ENCODE measurements at places on chromosomes 5 and 9. TPM values are rescaled to one million over a fixed set of nuclear protein-coding genes. Genes with fewer than 3 reads are reported as not detected.

- peak; percentile 20 for DNase-seq
Measured at GRCh38 chr9:95584176-95584575, 67.4 kb upstream of the PTCH1 start.

DNA sequence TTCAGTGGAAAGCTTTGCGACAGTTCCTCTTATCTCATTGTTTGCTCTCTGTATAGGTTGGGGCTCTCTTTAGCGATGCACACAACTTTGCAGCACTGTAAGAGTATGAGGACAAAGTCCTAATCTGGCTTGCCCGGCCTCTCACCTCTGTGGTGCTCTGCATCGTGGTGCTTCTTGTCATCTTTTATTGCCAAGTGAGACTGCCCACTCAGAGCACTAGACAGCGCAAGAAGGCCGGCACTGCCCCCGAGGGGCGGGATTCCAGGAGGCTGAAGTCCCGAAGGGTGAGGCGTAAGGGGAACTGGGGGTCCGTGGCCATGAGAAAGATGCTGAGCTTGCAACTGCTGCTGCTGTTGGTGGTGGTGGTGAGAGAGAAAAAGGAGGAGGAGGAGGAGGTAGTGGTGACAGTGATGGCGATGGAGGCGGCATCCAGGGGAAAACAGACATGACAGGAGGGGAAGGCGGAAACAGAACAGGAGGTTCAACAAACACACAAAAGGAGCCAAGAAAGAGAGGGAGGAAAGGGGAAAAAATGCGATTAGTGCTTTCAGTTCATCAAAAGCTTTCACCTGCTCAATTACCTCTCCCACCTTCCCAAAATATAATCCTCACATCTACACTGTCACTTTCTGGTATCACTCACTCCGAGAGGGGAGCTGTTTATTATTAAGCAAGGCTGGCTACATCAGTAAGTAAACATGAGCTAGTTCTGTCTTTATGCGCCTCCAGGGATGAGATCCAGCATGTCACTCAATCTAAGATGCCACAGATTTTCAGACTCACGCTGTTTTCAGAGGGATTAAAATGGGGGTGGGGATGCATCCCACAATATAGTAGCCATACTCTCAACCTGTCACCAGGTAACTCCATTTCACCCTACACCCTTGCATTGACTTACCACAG is 55.1 kb downstream of the TLE1 start:
- peak; percentile 13 for DNase-seq

The RGS7BP gene
- 1.4 TPM for total RNA-seq

The ELOVL7 gene
- total RNA-seq = 5.5 TPM

DNA sequence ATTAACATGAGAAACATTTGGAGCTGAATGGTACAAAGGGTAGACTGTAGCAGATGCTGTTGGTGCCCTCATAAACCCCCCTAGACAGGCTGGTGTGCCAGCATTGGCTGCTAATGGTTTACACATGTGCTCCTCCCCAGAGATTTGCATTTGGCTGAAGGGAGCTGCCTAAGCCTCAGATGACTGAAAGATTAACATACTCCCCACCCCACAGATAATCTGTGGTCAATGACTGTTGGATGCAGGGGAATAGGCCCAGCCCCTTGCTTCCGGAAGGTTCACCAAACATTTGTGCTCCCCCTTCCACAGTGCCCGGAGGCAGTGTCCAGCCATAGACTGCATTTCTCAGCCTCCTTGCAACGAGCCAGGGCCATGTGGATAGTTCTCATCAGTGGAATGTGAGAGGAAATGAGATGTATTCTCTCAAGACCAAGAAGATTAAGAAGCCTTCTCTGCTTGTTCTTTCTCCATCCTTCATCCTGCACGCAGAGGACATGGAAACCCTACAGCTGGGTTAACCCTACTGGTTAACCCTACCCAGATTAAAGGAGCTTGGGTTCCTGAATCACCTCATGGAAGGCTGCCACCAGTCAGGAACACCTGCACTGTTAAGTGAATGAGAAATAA is 79.6 kb downstream of the PHAX start:
- DNase-seq = peak; percentile 45

GRCh38 chr5:9534881-9535517 is 10.9 kb downstream of the SEMA5A start:
- DNase-seq = no peak

- DNase-seq = no peak
Measured at GRCh38 chr9:133869674-133870405, 122.3 kb downstream of the VAV2 start.

The TSSK1B gene
- total RNA-seq = not detected

DNA sequence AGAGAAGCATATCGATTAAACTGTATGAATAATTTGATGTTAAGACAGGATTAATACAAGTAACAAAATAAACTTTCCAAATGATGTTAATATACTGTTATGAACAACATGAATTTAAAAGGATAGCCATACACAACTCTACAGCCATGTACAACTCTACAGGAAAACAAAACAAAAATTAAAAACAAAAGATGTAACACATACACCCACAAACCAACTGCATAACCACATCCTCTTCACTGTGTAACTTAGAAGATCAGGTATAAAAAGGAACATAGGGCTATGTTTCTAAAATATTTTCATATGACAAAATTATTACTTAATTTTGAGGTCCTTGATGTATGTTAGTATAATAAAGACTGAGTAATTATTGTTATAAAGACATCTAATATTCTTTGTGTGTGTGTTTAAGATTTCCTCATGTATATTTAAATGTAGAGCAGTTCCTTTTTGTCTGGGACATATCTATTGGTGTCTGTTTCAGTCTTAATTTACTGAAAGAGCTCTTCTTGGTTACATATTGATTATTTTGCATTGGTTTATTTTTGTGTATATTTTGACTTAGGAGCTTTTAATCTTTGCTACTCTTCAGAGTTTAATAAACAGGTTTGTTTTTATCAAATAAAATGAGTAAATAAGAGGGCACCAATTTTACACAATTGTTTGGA is 966.8 kb upstream of the CTNND2 start:
- no peak for DNase-seq

GRCh38 chr5:59843511-59844213 is 49.9 kb downstream of the PDE4D start:
- DNase-seq = no peak

DNA sequence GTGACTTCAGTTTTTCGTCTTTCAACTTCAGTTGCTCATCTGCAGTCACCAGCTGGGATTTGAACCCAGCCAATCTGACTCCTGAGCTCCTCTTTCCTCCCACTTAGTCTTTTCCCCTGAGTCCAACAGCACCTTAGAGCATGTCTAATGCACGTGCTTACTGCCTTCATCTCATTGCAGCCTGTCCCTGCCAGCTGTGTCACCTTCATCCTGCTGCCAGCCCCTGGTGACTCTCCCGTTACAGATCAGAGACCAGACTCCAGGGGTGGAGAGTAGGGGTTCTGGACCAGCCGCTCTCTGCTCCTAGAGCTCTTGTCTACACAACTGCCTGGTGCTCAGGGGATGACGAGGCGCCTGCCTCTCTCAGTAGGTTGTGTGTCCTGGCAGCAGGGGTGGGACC is 132.9 kb upstream of the LMX1B start:
- no peak for DNase-seq

DNA sequence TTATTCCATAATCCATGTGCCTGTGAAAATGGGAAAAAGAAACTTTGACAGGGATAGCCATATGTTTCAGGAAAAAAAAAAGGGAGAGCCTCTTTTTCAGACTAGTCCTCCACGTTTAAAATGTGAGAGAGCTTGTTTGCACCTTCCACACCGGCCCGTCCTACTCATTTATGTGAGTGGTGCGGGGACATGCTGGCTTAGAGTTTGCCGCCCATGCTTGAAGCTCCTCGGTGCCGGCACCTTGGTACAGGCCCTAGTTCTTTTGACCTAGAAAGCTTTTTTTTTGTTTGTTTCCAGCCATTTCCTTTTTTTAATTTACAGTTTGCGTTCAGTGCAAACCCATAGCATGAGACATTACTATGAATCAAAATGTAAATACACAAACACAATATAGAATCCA is 27.8 kb downstream of the PSAT1 start:
- DNase-seq = no peak

DNA sequence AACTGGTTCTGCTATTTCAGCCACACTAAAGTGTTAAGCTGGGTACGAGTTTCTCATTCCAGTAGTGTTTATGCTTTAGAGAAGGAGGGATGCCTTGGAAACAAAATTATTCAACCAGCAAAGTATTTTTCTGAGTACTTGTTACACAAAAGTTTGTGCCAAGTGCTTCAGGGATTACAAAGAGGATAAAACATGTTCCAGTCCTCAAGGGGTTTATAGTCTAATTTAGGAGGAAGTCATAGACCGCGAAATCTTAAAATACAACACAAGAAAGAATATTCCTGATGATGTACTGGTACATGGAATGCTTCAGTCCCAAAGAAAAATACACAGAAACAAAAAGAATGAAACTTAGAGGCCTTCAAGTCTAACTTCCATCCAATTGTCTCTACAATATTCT is 85.4 kb upstream of the NR4A3 start:
- no peak for DNase-seq

- DNase-seq = no peak
Measured at GRCh38 chr5:858726-859125, 7.9 kb upstream of the ZDHHC11 start.

The ARSB gene
- 15.3 TPM for total RNA-seq

DNA sequence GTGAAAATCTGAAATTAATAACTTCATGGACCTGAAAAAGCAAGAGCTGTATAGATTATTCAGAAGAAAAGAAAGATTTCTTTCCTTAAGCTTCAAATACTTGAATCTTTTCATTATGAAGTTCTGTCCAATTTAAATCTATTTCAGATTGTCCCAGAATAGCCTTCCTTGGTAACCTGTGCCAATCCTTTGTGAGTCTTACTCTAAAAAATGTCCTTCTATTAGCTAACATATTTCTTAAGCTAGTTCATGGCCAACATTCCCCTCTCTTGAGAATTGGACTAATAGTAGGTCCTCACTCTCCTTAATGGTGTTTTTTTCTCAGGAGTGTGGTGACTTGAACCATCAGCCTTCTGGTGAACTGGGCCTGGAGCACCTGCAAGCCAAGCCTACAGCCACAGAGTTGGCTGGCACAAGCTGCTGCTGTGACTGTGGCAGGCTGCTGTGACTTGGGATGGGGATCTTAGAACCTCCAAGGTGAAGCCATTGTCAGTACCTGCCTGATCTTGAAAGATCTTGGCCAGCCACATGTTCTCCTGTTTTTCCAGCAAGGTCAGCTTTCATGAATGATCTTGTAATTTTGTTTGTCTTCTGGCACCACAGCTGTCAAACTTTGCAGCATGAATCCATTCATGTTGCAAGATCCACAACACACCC is 262.6 kb upstream of the MAP3K1 start:
- no peak for DNase-seq

The MOB3B gene
- total RNA-seq = 15.3 TPM

The CDHR2 gene
- not detected for total RNA-seq

DNA sequence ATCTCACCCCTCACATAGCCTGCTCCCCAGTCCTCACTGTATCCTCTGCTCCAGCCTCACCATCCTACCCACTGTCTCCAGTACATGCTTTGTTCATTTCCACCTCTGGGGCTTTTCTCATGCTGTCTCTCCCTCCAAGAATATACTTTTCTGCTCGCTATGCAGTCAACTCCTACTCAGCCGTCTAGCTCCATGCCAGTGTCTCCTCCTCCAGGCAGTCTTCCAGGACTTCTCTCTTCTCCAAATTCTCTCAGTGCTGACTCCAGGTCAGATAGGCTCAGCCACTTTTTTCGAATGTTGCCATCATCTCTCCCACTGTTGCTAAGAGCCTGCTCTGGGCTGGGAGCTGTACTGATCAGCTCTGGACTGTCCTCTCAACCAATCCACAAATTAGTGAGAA is 8.0 kb upstream of the DAB2IP start:
- DNase-seq = no peak

The ITGA1 gene
- 2.2 TPM for total RNA-seq

DNA sequence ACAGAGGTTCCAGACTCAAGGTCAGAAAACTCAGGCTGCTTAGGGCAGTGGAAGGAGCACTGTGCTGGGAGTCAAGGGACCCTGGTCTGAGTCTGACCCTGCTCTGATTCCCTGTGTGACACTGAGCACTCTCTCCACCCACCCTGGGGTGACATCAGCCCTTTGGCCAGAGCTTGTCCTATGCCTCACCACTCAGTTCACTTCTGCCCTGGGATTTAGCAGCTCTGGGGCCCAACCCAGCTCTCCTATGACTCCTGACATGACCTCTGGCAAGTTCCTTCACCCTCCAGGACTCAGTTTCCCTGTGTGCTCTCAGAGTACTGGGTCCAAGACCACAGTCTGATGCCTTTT is 63.9 kb downstream of the FAM114A2 start:
- no peak for DNase-seq

DNA sequence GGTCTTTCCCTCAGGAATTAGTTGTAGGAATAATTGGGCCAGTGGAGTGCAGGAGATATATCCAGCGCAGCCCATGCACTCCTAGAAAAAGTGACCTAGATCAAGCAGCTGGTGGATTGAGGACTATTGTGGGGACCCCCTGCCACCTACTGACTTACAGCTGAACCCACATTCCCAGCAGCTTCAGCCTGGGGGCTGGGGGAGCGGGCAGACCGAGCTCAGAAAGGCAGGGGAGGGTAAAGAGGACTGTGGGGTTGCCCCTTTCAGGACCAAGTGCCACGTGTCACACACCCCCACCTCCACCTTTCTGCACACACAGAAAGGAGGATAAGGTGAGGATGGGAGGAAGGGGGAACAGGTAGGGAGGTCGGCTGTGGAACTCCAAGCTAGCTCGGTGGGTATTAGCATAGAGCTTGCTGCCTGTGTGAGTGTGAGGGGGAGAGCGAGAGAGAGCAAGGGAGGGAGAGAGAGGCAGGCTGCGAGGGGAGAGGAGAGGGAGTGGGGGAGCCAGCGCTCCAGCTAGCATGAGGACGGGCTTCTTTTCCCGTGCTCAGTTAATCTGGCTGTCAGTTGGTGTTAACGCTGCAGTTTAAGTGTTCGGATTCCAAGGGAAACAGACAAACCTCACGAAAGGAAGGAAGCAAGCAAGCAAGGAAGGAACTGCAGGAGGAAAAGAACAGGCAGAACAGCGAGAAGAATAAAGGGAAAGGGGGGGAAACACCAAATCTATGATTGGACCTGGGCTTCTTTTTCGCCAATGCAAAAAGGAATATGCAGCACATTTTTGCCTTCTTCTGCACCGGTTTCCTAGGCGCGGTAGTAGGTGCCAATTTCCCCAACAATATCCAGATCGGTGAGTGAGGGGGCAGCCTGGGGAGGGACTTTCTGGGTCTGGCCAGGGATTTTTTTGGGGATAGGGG is at the start of gene GRIA1:
Gene GRIA1, plus strand, starts transcription at position 553 of the 920 bp plus-strand sequence.
- peak; percentile 74 for DNase-seq

The ORM1 gene
- 1.5 TPM for total RNA-seq

DNA sequence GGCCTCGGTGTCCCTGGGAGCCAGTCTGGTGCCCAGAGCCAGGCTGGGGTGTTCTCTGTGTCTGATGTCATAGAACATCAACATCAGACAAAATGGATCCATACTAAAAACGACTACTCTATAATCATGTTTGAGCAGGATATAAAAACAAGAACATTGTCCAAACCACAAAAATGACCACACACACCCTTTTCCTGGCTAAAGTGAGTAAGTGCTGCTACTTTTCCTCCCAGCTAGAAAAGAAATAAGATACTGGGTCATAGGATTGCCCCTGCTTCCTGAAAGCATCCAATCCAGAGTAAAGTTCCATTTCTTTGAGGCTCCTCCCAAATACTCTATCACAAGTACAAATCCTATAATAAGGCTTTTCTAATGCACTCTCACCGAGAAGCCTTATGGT is 19.7 kb upstream of the TRAF1 start:
- no peak for DNase-seq

The TMEM252 gene
- not detected for total RNA-seq

- DNase-seq = no peak
Measured at GRCh38 chr5:168292786-168293696, 1.6 kb downstream of the WWC1 start.

Data from neural progenitor cell (in vitro differentiated cells).